ENCODE measurements at places on chromosomes 6 and 20.

- no peak for DNase-seq
These were observed 80.1 kb downstream of the GMDS start for GRCh38 chr6:2165286-2165685.

DNA sequence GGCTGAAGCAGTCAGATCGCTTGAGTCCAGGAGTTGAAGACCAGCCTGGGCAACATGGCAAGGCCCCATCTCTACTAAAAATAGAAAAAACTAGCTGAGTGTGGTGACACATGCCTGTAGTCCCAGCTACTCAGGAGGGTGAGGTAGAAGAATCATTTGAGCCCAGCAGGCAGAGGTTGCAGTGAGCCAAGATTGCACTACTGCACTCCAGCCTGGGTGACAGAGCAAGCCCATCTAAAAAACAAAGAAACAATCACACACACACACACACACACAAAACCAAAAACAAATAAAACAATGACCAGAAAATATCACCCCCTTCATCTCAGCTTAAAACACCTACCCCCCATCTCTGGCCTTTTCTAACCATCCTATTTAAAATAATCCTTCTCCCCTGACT lies 68.0 kb downstream of the BTBD9 start:
- DNase-seq: peak; percentile 4

DNA sequence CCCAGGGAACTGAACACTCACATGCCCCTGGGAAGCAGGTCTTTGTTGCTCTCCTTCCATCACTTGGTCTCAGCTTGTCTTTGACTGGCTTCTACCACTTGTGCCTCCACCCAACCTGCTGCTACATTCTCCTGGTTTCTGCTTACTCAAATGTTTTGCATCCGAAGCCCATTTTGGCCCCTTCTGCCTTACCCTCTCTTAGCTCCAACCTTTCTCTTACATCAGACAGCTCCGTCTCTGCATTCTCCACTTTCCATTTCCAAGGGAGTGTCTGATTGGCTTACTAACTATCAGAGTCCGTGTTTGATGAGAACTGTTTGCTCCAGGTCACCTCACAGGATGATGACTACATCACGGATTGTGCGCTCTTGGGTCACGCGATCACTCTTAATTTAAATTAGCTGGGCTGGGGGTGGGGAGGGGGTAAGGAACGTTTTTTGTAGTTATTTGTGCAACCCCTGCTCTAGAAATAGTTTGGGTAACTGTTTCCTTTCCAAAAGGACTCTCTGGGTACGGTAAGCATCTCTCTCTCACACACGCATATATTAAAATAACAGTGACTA lies 844 bp upstream of the ABRACL start:
- peak; percentile 42 for DNase-seq

DNA sequence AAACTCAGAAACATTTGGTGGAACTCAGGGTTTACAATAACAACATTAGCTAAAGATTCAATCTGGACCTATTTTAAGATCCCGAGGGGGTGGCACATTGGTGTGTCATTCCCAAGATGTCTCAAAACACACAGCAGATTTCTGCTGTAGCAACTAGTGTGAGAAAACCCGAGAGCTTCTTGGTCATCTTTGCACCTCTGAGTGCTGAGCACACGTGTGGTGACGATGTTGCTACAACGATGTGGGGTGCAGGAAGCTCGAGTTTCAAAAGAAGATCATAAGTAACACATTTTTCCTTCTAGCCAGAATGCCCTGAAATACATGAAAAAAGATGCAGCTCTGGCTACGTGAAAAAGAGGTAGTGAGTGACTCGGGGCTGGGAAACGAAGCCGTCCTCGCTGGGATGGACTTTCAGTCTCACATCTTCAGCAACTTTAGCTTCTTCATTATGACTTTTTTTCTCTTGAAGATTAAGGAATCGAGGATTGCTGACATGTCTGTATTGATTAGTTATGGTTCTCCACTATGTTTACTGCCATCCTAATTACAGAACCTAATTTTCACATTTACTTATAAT lies 1.5 kb downstream of the RAMACL start:
- no peak for DNase-seq

DNA sequence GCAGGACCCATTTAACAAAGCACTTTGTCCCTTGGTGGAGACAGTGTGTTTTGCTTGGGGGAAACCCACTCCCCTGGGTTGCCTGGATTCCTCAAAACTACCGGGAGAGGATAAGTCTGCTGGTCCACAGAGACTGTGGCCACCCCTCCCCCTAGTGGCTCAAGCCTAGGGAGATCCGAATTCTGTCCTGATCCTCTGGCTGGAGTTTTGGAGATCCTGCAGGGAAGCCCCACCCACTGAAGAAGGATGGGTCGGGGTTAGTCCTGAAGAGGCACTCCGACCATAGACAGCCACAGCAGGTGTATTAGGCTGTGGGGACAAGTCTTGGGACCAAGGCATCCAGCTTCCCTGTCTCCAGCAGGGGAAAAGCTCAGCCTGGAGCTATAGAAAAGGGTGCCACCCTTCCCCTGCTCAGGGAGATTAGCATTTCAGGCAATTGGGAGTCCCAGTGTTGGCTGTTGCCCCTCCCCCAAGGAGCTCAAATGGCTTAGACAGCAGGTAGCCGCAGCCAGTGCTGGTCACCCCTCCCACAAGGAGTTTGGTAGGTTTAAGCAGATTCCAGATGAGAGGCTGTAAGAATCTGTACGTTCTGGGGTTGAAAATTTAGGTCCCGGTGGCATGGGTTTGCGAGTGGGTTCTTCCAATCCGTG lies 750.0 kb downstream of the TBC1D32 start:
- DNase-seq: no peak

DNA sequence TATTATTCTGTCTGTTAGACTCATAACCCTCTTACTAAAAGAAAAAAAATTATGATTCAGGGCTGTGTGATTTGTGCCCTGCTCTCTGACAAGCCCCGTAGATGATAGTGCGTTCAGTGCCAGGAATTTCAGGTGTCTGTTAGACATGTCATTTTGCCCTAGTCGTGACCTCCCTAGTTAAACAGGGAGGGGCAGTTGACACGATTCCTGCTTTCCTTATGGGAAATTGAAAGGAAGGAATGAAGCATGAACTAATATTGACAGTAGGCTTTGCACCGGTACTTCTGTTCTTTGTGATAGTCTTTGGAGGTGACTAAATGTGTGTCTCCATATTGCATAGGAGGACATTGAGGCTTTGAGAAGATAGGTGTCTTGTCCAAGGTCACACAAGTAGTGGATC lies 26.3 kb downstream of the RPRD1B start:
- no peak for DNase-seq

DNA sequence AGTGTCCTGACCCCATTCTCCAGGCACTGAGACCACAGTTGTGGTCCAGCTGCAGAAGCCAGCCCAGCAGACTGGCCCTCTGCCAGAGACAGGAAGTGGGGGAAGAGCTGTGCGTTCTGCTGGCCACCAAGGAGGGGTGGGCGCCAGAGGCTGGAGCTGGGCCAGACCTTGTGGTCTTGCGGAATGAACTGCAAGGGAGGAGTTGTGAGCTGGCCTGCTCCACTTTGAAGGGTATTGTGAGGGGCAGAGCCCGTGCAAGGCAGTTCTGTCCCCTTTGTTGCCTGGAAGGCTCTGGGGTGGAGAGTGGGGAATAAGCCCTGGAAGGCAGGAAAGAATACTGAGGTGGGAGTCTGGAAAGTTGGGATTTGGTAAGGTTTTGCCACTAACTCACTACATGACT lies 3.6 kb upstream of the MDFI start:
- no peak for DNase-seq

DNA sequence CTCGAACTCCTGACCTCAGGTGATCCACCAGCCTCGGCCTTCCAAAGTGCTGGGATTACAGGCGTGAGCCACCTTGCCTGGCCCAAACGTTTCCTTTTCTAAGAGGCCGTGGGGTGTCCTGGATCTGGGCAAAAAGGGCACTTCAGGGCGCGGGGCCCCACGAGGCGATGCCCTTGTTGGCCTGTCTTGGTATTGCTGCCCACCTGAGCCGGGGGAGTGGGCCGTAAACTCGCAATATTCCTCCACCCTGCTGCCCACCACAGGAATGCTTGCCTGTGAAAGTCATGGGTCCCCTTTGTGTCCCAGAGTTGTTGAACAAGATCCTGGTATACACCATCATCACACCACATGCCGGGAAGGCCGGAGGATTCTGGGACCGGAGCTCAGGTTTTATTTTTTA lies 49.0 kb downstream of the SSR1 start:
- no peak for DNase-seq

- DNase-seq: peak; percentile 24
These were observed 224.8 kb upstream of the MARCKS start for GRCh38 chr6:113632220-113632864.

- DNase-seq: no peak
These were observed 9.8 kb downstream of the SPATS1 start for GRCh38 chr6:44352259-44352658.

DNA sequence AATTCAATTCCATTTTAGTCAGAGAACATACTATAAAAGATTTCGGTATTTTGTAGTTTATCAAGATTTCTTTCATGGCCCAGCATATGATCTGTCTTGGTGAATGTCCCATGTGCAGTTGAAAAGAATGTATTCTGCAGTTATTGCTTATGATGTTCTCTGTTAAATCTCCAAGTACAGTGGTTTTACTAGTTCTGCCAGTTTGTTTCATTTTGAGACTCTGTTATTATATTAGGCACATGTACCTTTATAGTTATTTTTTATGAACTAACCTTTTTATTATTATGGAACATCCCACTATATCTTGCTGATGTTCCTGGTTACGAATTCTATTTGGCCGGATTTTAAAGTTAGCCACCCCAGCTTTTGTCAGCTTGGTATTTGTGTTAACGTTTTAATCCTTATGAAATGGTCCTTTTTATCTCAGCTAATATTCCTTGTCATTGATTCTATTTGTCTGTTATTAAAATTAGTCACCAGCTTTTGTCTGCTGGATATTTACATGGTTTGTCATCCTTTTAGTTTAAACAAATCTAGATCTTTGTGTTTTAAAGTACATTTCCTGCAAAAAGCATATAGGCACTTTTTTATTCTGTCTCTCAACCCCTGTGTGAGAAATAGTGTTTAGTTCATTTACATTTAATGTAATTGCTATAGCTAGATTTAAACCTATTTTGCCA lies 48.9 kb downstream of the VTA1 start:
- DNase-seq: no peak

DNA sequence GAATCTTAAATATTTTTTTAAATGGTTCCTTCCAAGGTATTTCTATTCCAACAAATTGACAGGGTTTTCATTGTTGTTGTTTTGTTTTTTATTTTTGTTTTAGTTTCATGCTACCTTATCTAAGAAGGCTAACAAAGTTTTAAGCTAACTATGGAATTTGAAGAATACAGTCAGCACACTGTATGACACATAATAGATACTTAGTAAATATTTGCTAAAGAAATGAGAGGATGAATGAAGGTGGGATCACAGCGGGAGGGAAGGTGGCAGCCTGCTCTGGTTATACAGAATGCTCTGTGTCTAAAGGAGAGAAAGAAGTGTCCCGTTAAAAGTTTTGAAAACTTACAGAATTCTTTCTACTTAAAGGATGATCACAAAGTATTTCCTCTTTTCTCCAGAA lies 43.7 kb upstream of the DST start:
- DNase-seq: no peak

- DNase-seq: no peak
These were observed 702 bp upstream of the TNFAIP3 start for GRCh38 chr6:137866200-137866913.

GRCh38 chr6:63663147-63663955 lies 27.7 kb downstream of the PHF3 start:
- DNase-seq: no peak

DNA sequence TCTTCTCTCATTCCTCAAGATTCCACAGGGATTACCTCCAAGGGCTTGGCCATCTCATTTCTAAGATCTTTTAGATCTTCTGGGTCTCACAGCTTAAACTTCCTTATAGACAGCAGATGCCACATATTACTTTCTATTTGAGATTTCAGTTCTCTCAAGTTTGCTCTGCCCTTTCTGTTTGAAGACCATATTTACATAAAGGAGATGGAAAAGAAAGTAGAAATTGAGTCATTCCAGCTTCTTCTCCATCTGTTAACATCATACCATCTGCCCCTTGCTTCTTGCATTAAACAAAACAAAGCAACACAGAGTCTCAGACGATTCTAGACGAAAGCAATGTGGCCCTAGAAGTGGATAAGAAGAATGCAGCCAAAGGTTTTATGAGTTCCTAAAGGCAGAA lies 203.4 kb downstream of the TTLL2 start:
- DNase-seq: no peak

DNA sequence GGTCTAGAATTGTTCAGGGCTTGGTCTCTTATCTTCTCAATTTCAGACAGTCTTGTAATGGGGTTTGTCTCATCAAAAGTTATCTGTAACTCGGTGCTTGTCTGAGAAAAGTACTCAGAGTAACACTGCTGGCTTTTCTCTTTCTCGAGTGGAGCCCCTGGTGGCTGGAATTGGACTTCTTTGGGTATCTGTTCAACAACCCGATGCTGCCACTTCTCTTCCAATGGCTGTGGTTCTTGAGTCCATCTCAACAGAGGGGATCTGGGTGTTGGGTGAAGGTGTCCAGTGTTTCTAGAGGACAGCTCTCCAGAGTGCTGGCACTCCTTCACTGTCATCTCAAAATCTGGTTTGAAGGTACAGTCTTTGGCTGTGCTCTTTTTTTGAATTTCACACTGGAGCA lies 24.6 kb downstream of the DST start:
- DNase-seq: no peak

DNA sequence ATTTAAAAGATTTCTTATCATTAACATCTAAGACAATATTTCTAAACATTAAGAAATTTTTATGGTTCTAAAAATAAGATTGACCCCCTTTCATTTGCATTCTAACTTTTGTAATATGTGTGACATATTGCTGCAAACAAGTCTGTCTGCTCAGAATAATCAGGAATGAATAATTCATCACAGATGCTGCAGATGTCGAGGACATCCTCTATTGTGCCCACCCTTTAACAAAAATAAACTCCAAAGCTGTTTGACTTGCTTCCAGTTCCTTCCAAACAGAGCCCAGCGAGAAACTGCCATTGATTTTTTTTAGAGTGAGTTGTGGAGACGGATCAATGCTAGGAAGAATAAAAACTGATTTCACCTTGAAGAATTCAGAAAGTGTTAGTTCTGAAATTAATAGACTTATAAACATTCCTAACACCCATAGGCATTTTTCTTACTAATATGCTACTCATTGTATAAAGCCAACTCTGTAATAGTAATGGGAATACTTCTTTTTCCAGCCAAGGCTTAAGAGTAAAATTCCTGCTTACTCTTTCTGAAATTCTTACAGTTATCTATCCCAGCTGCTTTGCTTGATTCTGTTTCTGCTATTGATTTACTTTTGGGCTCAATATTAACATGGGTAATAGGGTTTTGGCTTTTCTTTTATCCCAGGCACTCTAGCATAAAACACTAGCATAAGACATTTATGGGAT lies 244.8 kb upstream of the FAM83B start:
- no peak for DNase-seq

DNA sequence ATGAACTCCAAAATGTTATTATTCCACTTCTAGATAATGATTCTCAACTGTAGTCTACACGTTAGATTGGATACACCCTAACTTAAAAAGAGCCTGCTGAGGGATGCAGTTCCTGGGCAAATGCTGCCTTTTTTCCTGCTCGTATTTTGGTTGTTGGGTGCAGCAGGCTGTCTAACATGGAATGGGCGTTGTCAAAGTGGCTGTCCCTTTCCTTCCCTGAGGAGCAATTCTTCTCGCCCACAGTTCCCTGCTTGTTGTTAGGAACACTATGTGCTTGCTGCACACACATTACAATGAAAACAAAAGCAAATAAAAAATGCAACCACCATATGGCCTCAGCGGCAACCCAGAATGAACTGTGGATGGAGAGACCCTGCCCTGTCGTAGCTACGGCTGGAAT lies 1.7 kb upstream of the ADGRF5 start:
- no peak for DNase-seq

GRCh38 chr6:84927551-84927950 lies 163.2 kb upstream of the TBX18 start:
- no peak for DNase-seq

GRCh38 chr6:84776392-84776791 lies 12.0 kb upstream of the TBX18 start:
- DNase-seq: no peak

All from CD4-positive, alpha-beta T cell treated with Interleukin-12 subunit alpha and Interleukin-12 subunit beta, for 1 hour (primary cell).